SK-N-SH (cell line): ENCODE measurements at places on chromosomes 3 and 15. TPM values are rescaled to one million over a fixed set of nuclear protein-coding genes. Genes with fewer than 3 reads are reported as not detected.

TMEM212 gene
- polyA plus RNA-seq, result not detected in 2 replicates

CHRNB4 gene
- polyA plus RNA-seq, result 0.30 and 0.55 TPM in 2 replicates

TM4SF4 gene
- polyA plus RNA-seq, result 0.08 and 0.10 TPM in 2 replicates

CPLX3 gene
- not detected in 2 replicates for polyA plus RNA-seq

ARHGEF26 gene
- 0.70 and 1.2 TPM in 2 replicates for polyA plus RNA-seq

TP53BP1 gene
- polyA plus RNA-seq, result 27.1 and 46.5 TPM in 2 replicates

PATL2 gene
- polyA plus RNA-seq, result 0.13 and 0.31 TPM in 2 replicates

ENTPD3 gene
- 0.02 and 0.05 TPM in 2 replicates for polyA plus RNA-seq

SNRPN gene
- 142 and 147 TPM in 2 replicates for polyA plus RNA-seq

ARGFX gene
- not detected in 2 replicates for polyA plus RNA-seq
